Fibroblast of skin of right biceps (primary cell): ENCODE measurements at places on chromosomes 4 and X.

DNA sequence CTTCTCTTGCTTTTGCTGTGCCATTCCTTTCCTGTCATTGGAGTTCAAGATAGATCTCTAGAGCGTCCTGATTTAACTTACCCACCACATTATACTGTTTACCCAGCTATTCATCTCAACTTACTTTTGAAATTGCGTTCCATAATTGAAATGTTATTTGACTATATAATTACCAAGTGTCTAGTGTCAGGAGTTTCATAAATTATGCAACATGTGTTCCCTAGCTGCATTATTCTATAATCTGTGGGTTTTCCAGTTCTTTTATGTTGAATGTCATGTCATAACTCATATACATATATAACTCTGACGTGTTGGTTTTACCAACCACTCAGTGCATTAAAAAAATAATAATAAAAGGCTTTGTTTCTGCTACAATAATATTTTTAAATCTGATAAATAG lies 285.9 kb upstream of the ARSJ start:
- DNase-seq = no peak

DNA sequence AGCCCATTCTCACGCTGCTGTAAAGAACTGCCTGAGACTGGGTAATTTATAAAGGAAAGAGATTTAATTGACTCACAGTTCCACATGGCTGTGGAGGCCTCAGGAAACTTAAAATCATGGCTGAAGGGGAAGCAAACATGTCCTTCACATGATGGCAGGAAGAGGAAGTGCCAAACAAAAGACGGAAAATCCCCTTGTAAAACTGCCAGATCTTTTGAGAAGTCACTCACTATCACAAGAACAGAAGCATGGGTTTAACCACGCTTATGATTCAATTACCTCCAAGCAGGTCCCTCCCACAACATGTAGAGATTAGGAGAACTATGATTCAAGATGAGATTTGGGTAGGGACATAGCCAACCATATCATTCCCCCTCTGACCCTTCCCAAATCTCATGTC lies 335.5 kb downstream of the IL15 start:
- DNase-seq = no peak

DNA sequence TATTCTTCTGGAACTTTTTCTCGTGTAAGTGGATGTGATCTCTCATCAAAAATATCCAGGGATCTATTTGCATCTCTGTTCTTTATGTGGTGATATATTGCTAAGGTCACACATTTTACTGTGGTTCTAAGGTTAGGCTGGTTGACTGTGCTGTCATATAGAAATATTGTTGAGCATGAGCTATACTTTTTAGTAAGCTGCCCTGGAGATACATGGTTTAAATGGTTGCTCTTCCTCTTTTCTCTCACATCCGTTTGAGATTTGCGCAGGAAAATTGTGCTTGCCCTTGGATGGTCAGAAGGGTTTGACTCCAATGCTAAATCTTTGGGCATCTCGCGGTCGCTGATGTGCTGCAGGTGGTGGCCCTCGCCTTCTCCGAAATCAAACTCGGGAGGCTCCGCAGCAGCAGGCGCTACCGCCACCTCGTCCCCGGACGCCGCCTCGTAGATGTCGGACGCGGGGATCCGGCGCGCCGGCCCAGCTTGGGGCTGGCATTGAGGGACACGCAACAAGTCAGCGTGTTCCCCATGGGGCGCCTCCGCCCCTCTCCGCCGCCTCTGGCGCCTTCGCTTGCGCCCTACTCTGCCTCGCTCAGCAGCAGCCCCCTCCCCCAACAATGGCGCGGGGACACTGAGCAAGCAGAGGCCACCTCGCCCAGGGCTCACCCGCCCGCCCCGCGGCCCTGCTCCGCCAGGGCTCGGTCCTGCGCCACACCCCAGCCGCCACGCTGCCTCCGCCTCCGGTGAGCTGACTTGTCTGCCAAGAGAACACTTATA lies 154.5 kb downstream of the MSN start:
- no peak for DNase-seq

DNA sequence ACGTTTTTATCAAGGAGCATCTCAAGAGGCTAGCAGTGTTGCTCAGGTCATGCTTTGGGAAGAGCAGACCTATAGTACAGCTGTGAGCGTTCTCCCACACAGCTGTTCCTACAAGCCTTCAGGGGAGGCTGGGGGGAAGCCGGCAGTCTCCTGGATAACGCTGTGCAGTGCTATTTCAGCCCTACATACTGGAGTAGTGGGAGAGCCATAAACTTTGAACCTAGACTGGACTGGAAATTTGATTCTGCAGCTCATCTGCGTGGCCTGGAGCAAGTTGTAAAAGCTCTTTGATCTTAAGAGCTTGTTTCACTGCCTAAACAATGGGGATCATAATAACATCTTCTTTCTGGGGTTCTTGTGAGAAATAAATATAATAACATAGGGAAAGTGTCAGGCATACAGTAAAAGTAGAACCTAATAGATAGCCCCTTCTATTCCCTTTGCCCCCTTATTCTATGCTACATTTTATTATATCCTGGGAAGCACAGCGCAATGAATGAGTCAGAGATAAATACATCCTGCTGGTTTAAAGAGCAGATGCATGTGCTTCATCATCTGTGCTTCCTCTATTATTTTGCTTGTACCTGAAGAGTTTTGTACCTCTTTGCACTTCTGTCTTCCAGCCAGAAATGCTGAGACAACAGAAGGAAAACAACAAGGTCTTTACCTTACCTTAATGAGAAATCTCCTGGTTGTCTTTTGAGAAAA lies 14.7 kb upstream of the AMBN start:
- DNase-seq = no peak

GRCh38 chr4:175418516-175418915 lies 393.5 kb downstream of the GPM6A start:
- DNase-seq = peak; percentile 54

DNA sequence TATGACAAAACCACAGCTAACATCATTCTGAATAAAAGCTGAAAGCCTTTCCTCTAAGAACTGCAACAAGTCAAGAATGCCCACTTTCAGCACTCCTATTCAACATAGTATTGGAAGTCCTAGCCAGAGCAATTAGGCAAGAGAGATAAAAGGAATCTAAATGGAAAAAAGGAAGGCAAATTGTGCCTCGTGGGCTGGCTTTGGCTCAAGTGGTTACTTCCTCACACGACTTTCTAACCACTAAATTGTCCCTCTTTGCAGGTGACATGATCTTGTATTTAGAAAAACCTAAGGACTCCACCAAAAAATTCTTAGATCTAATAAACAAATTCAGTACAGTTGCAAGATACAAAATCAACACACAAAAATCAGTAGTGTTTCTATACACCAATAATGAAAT lies 57.2 kb downstream of the SCML2 start:
- DNase-seq = no peak

- DNase-seq = no peak
Measured at GRCh38 chrX:42090395-42090794, 167.0 kb upstream of the CASK start.

DNA sequence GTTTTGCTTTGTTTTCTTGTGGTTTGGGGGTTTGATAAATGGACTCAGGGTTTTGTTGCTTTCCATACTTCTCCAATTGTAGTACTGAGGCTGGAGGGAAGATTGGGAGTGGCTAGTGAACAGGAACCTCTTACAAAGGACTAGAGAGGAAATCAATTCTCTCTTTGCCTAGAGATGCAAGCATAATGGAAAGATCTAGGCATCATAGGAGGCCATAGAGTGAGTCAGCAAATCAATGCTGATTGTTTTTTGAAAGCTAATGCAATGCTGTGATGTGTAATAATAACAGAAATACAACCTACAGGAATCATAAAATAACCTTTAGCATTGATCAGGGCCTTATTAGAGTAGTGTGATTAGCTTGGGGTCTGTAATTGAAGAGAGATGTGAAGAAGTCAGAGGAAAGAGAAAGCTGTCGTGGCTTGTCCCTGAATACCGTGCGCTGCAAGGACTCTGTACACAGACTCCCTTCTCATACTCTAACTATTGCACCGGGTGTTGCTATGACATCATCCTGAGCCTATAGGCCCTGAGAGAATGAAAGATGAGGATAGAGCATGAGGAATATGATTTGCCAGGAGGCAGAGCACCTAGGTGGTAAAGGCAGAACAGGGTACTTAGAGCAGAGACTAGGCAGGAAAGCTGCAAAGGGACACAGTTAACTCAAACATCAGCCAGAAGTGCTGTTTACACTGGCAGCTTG lies 29.3 kb upstream of the GPR101 start:
- DNase-seq = no peak
